Neural progenitor cell (in vitro differentiated cells): ENCODE measurements at places on chromosomes 13 and 19.

GRCh38 chr19:3975637-3976087 lies 4.8 kb upstream of the DAPK3 start:
- DNase-seq, result no peak

DNA sequence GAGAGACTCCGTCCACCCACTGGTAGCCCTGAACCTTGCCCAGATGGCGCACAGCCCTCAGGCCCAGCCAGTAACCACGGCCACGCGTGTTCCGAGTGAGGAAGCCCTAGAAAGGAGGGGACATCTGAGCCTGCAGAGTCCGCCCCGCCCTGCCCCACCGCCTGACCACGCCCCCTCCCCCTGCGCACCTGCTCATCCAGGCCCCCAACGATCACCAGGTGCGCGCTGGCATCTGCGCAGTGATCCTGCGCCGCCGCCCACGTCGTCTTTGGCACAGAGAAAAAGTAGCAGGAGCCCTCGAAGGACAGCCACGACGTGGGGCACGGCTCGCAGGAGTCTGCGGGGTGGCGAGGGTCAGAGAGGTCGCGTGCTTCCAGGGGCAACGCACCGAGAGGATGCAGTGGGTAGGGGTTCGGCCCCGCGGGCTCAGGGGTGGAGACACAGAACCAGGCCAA lies 2.1 kb downstream of the CLEC4G start:
- no peak for DNase-seq

GRCh38 chr19:44653343-44653742 lies 9.6 kb downstream of the PVR start:
- no peak for DNase-seq

DNA sequence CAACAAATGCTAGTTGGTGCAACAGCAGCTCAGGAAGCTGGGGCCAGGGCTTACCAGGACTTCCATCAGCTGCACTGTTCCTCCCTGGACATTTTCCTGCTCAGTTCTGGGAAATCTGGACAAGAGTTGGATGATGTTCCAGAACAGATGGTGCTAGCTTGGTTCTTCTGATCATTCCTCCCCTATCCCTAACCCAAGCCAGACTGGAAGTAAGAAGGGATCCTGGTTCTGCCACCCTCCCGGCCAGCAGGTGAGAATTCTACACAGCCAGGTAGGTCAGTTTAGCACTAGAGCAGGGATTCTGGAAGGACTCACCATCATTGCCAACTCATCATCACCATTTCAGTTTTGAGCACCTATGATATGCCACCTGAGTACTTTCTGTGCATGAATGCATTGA lies 30.2 kb downstream of the CACNA1A start:
- DNase-seq, result no peak

GRCh38 chr19:5547881-5548280 lies 19.9 kb downstream of the TINCR start:
- peak; percentile 53 for DNase-seq

DNA sequence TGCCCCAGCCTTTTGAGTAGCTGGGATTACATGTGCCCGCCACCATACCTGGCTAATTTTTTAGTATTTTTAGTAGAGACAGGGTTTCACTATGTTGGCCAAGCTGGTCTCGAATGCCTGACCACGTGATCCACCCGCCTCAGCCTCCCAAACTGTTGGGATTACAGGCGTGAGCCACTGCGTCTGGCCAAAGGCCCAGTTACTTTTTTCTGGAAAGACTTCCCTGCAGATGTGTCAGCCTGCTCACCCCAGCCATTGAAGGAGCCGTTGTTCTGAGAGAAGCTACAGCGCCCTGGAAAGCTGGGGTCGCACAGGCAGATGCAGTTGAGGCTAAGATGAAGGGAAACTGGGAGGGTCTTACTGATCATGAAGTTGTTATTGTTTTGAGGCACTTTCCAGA lies 7.9 kb upstream of the ZNF626 start:
- DNase-seq, result no peak

DNA sequence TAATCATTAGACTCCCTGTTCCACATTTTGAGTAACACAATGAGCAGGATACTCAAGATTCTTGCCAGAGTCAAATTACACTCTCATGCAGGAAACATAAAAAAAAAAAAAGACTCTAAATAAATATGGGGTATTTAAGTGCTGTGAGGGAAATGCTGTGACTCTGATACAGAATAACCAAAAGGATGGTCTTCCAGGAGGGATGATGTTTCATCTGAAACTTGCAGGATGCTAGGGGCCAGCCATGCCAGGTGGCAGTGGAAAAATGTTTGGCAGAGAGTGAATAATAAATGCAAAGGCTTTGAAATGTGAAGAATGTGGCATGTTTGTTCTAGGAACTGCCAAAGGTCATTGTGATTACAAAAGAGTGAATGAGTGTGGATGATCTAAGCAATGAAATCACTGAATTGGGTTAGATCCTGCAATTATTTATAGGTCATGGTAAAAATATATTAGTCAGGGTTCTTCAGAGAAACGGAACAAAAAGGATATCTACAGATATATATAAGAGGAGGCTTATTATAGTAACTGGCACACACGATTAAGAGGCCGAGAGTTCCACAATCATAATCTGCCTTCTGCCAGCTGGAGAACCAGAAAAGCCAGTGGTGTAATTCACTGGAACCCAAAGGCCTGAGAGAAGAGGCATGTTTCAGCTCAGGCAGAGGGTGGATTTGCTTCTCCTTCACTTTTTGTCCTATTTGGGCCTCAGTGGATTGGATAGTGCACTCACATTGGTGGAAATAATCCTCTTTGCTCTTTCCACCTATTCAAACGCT lies 1832.8 kb upstream of the MIR17HG start:
- peak; percentile 43 for DNase-seq

- peak; percentile 11 for DNase-seq
Measured at GRCh38 chr13:39350461-39350881, 252.5 kb downstream of the LHFPL6 start.

DNA sequence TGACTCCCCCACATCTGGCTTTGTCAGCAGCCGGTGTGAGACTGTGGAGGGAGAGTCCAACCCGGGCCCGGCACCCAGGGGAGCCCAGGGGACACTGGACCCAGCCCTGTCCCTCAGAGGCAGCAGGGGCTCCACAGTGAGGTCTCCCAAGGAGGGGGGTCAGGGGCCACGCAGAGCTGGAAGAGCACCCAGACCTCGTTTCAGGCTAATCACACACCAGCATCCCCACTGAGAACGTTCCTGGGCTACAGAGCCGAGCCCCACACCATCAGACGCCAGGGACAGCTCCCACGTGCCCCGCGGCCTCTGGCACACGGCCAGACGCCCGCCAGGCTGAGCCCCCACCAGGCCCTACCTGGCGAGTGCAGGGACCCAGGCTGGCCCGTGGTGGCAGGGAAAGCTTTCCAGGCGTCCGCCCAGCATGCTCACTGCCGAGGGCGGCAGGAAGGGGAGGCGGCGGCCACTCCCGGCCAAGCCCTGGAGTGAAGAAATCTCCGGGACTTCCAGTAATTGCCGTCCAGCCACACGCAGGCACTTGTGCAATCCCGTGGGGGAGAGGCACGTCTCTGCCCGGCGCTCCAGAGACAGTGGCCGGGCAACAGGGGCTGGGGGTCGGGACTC lies 19.2 kb downstream of the SBNO2 start:
- DNase-seq, result no peak

DNA sequence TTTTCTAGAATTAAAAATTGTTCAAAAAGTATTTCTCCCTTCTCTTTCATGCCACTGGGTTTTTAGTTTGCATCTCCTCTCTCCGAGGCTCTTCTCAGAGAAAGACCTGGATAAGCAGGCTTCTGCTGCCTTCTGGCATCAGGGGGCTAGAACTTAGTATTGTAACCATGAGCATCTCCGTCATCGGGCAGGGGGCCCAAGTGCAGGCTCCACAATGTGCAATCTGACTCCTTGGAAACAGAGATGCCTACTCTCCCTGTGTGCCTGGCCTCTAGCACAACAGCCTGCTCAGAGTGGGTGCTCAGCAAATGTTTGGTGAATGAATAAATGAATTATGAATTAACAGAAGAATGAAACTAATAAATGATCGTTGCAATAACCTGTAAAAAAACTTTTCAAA lies 45.6 kb upstream of the MTIF3 start:
- DNase-seq, result no peak

DNA sequence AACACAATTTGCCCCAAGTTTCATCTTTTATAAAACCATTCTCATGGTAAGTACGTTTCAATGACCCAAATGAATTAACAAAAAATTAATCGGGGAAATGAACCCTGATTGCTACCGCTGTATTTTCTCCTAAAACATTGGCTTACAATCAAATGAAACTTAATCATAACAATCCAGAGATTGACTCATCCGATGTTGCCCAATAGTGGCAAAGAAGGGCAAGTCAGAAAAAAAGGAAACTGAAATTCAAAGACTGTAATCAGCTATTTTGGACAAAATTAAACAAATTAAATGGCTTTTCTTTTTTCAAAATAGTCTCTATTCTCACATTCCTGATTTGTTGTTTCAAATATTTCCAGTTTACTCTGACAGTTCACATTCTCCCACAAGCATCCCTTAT lies 3.9 kb upstream of the ACOD1 start:
- no peak for DNase-seq

GRCh38 chr13:45737571-45738017 lies 35.5 kb downstream of the CBY2 start:
- DNase-seq, result no peak

DNA sequence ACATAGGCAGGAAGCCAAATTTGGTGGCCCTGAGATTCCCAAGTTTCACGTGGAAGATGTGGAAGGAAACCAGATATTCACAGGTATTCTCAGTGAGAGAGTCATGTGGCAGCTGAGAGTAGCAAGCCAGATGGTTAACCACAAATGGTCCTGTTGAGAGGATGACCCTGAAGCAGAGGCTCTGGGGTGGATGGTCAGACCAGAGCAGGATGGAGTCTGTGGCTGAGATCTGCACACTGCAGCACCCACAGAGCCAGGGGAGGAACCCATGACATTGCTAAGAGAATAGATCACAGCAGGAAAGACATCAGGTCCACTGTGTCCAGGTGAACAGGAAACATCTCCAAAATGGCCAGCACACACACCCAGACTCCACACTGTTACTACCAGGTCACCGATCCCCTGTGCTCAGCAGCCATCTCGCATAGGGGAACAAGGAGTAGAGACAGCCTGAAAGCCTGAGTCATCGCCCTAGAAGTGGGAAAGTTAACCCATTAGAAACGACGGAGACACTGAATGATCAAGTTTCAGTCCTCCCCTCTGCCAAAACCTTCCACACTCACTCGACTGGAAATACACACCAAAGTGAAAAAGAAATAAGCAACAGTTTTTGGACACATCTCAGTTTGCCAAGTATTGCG lies 160.0 kb downstream of the RBM26 start:
- no peak for DNase-seq

GRCh38 chr19:46926170-46927071 lies 65.6 kb downstream of the ARHGAP35 start:
- no peak for DNase-seq

DNA sequence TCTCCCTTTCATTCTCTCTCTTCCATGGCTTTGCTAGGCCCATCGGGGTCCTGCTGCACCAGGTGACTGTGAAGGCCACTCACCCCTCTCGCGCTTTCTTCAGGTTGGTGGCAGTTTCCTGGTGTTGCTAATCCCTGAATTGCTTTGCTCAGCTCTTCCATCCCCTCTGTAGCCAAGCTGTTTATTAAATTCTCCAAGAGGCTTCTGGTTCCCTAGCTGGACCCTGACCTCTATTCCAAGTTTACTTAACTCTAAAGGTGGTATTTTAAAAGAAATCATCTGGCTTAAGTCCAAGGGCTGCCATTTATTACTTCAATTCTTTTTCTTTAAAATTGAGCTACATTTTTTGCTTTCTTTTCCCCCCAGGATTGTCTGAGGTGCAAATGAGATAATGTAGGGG lies 32.7 kb upstream of the MICU2 start:
- DNase-seq, result no peak

- DNase-seq, result peak; percentile 54
Measured at GRCh38 chr19:1590641-1591397, 1.8 kb downstream of the MBD3 start.

GRCh38 chr13:91701975-91702374 lies 303.6 kb downstream of the GPC5 start:
- no peak for DNase-seq

GRCh38 chr19:54489341-54489740 lies 13.3 kb upstream of the LAIR2 start:
- no peak for DNase-seq

GRCh38 chr13:29758531-29759114 lies 91.8 kb downstream of the UBL3 start:
- no peak for DNase-seq

DNA sequence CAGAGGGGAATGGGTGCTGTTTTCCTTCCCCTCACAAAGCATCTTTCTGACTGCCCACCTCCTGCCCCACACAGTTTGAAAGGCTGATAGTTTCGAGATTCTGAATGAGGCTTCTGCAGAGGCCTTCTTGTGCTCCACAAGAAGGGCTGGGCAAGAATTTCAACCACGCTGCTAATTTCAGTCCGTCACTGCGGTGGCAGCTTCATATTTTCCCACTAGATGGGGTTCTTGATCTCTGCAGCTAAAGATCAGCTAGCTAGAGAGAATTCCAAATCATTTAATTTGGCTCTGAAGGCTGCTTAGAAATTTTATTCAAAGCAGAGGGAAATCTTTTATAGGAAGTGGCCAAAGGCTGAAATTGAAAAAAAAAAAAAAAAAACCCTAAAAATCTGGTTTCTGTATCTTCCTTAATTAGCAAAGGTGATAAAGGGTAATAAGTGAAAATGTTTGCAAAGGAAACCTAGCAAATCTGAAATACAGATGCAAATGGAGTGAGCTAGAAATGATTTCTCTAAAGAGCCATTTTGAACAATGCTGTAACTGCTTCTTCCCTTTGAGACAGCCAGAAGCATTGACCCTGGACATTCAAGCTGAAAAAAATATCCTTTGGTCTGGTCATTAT lies 38.0 kb upstream of the C13orf42 start:
- peak; percentile 82 for DNase-seq

DNA sequence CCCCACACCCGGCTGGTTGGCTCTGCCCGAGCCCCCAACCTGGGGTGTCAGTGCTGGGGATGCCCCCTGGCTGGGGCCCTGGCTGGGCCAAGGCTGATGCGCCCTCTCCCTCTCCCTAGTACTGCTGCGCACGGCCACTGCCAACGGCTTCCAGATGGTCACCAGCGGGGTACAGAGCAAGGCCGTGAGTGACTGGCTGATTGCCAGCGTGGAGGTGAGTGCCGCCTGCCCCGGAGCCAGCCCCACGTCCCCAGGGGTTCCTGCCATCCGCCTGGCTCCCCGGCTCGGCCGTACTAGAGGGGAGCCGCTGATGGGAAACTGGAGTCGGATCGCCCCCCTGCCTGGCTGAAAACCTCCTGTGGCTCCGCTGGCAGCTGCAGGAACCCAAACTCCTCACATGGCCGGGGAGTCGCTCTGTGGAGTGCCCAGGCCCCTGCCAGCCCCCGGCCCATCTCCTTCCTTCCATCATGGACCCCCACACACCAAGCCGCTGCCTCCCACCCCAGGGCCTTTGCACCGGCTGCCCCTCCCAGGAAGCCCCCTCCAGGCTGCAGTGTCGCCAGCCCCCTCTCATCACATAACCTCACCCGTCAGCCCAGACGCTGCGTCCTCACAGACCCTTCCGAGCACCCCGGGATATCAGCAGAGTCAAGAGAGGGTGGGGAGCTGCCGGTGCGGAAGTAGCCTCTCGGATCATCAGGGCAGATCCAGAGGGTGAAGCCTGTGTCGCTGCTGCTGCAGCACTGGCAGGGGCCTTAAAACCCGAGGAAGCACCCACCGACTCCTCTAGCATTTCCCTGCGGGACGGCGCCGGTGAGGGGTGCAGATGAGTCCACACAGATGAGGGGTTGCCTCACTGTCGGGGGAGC lies 10.6 kb downstream of the NCLN start:
- DNase-seq, result no peak

- DNase-seq, result peak; percentile 1
Measured at GRCh38 chr19:48512504-48513288, 1.1 kb upstream of the LMTK3 start.
